Fibroblast of skin of right quadriceps (primary cell): ENCODE measurements at places on chromosomes 2 and 18.

DNA sequence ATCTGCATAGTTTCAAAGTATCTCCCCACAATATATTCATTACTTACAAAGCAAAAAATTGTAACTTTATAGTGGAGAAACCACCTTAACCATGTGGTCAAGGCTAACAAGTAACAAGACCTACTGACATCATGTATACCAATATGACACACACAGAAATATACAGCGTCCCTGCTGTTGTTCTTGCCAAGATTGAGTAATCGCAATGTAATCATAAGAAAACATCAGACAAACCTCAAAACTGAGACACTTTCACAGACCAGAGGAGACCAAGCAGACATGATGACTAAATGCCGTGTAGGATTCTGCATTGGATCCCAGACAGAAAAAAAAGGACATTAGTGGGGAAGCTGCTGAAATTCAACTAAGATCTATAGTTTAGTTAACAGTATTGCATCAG lies 123.0 kb downstream of the ACAA2 start:
- peak; percentile 95 for DNase-seq

DNA sequence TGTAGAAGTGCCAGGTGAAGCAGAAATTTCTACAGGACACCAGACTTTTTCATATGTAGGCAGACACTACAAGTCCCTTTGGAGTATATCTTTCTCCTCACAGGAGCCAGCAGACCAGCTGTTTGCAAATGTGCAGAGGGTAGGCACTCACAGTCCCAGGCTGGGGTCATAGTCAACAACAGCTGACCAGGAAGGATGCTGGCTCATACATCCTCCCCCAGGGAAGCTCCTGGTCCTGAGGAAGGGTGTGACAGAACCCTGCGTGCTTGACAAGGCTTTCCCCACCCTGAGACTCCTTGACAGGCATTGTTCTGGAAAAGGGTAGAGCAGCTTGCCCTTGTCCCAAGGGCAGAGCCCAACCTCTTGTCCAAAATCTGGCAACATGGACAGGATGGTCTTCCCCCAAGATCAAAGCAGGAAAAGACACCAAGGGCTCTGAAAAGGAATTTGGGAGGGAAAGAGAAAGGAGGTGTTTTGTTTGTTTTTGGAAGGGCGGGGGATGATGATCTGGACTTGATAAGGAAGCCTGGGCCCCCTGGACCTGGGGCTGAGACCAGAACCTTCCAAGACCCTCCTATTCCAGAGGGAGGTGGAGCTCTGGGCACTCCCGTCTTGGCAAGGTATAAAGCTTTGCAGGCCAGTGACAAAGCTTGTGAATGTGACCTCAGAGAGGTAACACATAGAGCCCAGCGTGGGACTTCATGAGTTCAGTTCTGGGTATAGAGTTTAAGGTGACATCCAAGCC lies 87.1 kb downstream of the GFPT1 start:
- DNase-seq = no peak

- no peak for DNase-seq
Observed at GRCh38 chr2:231646476-231646875, 53.8 kb downstream of the TEX44 start.

- DNase-seq = peak; percentile 36
Observed at GRCh38 chr2:10324095-10324832, 21.6 kb downstream of the HPCAL1 start.

DNA sequence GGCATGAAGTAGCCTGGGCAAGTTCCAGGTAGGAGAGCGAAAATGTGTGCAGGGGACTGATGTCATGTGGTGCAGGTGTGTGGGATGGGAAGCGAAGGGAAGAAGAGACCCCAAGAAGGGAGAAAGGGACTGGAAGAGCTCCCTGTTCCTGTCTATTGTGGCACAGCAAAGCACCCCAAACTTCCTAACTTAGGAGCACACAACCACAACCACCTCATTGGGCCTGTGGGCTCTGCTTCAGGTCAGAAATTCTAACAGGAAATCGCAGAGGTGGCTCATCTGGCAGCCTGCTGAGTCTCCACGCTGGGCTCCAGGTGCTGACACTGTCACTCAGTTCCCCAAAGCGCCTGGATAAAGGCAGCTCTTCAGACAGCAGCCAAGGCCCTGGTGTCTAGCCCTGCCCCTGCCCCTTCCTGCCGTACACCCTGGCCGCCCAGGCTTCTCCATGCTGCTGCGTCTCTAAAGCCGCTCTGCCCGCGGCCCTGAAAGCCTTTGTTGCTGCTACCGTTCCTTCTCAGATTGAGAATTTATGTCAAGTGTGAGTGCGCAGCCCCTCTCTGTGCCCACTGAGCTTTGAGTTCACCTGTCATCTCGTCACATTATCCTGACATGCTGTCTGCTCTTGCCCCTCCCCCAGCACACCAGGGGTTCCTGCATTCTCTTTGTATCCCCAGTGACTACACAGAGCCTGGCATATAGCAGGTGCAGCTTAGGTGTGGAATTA lies 140.2 kb upstream of the BCL2L11 start:
- no peak for DNase-seq

GRCh38 chr2:85400023-85400422 lies 10.1 kb downstream of the CAPG start:
- DNase-seq = no peak

DNA sequence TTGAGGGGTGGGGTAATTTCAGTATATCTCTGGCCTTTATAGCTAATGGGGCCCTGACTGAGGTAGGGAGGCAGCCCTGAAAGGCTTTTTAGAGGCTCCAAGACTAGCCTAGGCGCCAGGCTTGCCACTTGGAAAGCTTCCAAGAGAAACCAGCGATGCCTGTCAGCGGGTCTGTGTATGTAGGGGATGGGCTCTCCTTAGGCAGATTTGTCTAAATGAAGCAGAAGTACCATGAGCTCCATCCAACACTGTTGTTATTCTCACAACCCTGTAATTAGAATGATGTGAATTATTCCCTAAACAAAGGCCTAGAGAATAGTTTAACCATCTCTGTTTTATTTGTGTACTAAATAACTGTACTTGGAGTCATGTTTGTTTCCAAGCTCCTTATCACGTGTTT lies 138.1 kb downstream of the B3GNT2 start:
- no peak for DNase-seq

DNA sequence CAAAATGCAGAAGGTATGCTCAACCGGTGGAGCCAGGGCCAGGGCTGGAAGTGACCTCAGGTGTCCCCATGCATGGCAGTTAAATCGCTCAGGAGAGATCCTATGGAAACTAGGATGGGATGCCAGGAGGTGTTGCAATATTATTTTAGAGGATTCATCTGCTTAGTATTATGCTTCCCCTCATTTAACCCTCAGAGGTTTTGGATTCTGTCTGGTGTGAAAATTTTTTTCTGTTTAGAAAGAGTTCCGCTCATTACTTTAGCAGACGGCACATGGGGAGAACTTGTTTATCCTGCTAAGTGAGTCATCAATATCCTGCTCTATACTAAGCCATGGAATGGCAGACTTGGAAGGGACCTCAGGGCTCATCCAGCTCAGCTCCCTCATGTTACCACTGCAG lies 42.5 kb downstream of the TRIB2 start:
- peak; percentile 98 for DNase-seq

- DNase-seq = no peak
Observed at GRCh38 chr2:64650722-64651338, 2.9 kb downstream of the SERTAD2 start.

GRCh38 chr2:55721596-55722215 lies 28.1 kb upstream of the PNPT1 start:
- DNase-seq = peak; percentile 68

DNA sequence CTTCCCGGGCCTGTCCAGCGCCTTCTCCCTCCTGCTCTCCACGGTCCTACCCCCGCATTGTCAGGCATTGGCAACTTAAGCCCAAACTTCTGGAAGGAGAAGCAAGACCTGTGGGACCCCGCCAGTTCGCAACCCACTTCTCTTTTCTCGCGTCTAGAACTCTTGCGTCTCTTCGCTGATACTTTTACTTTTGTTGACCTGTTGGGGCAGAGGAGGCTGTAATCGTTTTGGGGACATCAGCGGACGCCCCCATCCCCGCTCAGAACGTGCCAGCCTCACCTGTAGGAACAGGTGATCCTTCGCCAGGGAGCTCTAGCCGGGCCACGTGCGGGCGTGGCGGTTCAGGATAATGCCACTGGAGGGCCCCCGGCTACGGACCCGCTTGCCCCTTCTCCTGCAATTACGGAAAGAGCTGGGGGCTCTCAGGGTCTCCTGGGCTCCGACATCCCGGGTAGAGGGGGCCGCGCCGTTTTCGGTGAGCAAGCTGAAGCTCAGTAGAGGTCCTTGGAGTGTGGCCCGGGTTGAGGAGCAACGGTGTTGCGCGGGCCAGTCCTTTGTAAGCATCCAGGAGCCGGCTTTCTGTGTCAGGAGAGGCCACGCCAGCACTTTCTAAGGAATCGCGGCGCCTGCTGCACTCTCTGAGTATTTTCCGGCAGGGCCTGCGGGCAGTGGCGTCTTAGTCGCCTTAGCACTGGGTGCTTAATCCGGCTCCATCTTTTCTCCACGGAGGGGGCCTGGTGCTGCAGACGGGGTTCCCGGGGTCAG lies 1.6 kb downstream of the MTCL1 start:
- DNase-seq = peak; percentile 70

- peak; percentile 22 for DNase-seq
Observed at GRCh38 chr2:199589306-199589705, 131.6 kb upstream of the SATB2 start.

DNA sequence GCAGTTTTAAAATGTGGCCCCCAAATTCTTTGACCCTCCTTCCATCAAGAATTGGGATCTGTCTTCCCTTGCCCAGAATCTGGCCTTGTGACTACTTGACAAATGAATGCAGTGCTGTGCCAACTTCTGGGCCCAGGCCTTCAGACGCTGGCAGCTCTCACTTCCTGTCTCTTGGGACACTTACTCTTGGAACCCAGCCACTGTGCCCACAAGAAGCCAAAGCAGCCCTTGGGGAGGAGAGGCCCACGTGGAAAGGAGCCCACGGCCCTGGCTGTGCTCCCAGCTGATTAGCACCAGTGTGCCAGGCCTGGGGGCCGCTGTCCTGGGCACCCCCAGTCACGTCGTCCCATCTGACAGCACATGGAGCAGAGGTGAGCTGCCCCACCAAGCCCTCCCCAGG lies 56.6 kb downstream of the RPL37A start:
- no peak for DNase-seq

DNA sequence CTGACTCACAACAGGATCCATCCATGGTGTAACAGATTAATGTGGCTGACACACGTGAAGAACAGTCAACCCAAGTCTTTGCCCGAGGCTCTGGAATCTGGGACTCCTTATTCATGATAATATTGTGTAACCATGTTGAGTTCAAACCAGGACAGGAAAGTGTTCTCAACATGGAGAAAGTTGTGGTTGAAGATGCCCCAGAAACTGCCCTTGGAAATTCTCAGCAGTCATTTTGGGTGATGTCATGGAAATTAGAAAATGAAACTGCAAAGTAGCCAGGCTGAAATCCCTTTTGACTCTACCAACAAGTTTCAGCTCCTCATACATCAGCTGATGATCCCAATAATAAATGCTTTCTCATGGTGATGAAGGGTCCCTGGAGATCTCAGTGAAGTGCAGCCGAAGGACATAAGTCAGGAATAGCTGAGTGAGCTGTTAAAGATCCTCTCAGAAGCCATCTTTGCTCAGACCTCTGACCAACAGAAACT lies 307.7 kb downstream of the TNS1 start:
- DNase-seq = peak; percentile 97

- DNase-seq = no peak
Observed at GRCh38 chr2:11945139-11946126, 199.0 kb downstream of the LPIN1 start.

GRCh38 chr2:145692971-145693478 lies 1173.1 kb upstream of the ZEB2 start:
- DNase-seq = peak; percentile 23

- no peak for DNase-seq
Observed at GRCh38 chr18:4960578-4960977, 236.5 kb downstream of the AKAIN1 start.

- peak; percentile 63 for DNase-seq
Observed at GRCh38 chr2:11004199-11004598, 92.5 kb downstream of the KCNF1 start.

DNA sequence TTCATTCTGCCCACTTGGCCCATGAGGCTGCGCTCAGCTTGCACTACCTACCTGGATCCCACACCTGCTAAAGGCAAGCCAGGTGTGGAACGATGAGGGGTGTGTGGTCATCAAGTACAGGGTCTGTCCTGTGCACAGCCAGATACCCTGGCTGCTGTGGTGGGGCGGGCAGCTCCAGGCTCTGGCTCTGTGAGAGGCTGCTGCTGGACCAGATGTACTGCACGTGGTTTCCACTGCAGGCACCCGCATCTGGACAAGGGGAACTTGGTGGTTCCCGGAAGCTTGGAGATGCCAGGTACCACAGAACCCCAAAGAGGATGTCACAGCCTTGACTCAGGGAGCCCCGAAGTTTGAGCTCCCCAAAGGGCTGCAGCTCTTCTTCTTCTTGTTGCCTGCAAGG lies 68.1 kb upstream of the ZNF804A start:
- no peak for DNase-seq

- peak; percentile 65 for DNase-seq
Observed at GRCh38 chr18:28794459-28795245, 617.7 kb upstream of the CDH2 start.

GRCh38 chr2:194494401-194494800 lies 1162.6 kb upstream of the SLC39A10 start:
- no peak for DNase-seq

DNA sequence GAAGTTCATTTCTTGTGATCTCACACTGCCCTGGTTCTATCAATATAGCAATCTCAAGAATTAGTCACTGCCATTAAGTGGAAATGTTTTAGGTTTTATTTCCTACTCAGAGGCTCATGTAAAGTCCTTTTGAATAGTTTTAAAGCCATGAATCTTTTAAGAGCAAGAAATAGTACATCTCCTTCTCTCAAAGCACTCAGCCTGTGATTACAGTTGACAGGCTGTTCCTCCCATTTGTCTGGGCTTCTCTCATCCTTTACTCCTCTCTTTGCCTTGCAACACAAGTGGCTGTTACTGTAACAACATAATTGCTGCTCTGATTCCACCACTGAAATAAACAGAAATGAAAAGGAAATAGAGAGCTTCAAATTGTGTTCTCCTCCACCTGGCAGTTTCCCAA lies 18.4 kb downstream of the GRP start:
- DNase-seq = peak; percentile 35

GRCh38 chr2:14081521-14081920 lies 551.0 kb upstream of the LRATD1 start:
- DNase-seq = peak; percentile 11

DNA sequence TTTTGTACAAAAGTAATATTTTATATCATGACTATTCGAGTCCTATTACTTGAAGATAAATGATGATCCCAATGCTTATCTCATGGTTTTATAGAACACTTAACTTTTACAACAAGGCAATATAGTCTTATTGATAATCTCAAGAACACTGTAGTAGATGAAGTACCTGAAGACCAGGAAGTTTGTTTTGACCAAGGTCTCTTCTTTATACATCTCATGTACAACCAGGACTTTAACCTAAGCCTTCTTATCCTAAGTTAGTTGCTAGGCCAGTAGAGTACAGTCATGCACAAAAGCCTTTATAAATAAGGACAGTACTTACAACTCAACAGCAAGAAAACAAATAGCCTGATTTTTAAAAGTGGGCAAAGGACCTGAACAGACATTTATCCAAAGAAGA lies 147.7 kb upstream of the NOSTRIN start:
- no peak for DNase-seq

- no peak for DNase-seq
Observed at GRCh38 chr2:10171006-10171800, 48.7 kb downstream of the RRM2 start.
